ENCODE measurements at places on chromosomes 7 and 10.

DNA sequence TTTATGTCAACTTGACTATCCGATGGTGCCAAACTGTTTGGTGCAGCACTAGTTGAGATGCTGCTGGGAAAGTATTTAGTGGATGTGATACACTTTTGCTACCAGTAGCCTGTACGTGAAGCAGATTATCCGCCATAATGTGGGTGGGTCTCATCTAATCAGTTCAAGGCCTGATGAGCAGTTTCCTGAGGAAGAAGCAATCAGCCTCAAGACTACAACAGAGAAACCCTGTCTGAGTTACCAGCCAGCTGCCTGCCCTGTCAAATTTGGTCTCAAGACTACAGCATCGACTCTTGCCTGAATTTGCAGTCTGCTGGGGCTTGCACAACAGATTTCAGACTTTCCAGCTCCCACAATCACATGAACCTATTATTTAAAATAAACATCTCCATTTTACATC lies 10.9 kb upstream of the RBP3 start:
- DNase-seq = no peak

GRCh38 chr7:142176901-142177300 lies 65.4 kb downstream of the MGAM2 start:
- DNase-seq = no peak

DNA sequence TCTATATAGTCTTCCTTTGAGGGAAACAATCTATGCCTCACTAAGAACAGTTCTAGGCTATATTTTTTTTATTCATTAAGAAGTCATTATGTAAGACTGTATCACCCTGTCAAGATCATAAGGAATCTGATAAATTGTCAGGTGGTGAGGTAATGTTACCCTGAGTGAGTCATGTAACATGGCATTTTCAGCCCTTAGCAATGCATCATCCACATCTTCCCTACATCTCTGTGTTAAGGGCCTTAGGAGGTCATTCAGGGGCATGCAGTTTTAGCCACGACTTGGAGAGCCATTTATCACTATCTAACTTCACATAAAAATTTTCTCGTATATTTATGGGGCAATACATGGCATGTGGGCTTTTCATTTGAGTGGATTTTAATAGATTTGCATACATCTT lies 924.5 kb upstream of the MBL2 start:
- no peak for DNase-seq

- no peak for DNase-seq
Measured at GRCh38 chr7:17355050-17355449, 56.6 kb downstream of the AHR start.

DNA sequence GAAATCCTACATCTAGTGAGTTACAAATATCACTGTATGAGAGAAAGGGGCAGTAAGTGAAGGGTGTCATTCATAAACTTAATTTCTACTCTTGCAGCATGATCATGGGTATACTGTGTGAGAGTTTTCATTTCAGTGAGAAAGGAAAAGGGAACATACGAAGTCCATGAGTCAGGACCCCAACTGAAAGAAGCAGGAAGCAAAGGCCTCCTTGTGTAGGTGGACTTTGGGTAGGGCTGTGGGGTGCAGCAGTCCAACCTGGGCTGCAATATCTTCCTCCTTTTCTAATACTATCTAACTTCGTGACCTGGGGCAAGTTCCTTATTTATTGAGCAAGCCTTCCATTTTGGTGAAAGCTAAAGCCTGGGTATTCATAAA lies 248.2 kb upstream of the TCF7L2 start:
- DNase-seq = no peak

DNA sequence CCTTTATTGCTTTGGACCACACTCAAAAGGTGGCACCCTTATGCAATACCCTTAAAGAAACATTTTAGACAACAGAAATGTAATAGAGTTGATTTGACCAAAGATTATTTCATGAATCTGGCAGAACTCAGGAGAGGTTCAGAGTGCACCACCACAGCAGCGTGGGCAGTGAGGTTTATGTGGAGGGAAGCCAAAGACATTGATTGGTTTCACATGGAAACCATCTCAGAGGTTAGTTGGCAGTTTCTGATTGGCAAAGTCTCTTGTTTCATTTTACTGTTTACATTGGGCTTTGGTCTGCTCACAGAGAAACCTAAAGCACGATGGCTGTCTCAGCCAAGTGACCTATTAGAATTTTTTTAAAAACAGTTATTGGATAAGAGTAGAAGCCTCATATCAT lies 101.3 kb downstream of the SDHAF3 start:
- no peak for DNase-seq

GRCh38 chr7:30936650-30937245 lies 25.1 kb downstream of the AQP1 start:
- no peak for DNase-seq

- no peak for DNase-seq
Measured at GRCh38 chr7:34207810-34208209, 302.5 kb downstream of the BMPER start.

DNA sequence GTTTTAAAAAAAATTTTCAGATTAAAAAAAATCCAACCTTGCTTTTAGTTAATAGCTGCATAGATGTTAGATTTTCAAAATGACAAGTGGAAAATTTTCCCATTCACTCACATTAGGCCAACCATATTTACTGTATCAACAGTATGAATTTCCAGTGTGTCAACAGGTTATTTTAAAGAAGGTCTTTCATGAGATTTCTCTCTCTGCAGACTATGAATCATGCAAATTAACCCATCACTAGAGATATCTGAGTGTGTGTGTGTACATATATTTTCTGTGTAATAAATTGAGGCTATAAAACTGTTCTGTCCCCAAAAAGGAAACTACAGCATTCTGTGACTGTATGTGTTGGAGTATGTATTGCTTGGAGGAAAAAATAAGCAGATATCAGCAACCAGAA lies 305.6 kb downstream of the ARL4A start:
- DNase-seq = no peak

GRCh38 chr10:13016426-13016825 lies 14.9 kb upstream of the CCDC3 start:
- no peak for DNase-seq

- DNase-seq = no peak
Measured at GRCh38 chr10:86684331-86685097, 16.2 kb downstream of the LDB3 start.

DNA sequence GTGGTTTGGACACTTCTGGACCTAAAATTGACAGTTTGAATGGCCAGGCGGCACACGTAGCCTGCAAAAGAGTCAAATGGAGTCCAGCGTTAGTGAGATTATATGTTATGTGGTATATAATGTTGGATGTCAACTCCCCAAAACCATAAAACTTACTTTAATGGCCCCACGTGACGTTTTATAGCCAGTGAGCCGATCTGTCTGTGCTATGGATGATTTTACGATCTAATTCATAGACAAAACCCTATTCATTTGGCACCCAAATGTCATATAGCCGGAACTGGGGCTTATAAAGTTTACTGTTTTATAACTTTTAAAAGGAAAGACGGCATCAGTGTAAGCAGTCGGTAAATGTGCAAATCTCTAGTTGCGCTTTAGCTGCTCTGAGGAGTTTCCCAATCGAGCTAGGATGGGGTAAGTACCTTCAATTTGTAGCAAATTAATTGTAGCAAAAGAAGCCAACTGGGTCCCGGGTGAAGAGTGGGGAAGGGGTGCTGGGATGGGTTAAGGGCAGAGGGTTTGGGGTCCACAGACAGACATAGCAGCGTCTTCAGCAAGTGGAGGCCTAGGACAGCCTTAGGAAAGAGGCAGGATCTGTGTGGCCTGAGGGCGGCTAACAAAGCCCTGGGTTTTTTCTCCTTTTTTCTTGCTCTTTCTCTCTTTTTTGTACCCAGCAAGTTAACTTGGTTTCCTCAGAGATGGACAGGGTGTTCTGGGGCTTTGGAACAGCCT lies 3.2 kb downstream of the HOXA5 start:
- peak; percentile 87 for DNase-seq

- DNase-seq = no peak
Measured at GRCh38 chr7:138833596-138833995, 35.6 kb upstream of the ATP6V0A4 start.

DNA sequence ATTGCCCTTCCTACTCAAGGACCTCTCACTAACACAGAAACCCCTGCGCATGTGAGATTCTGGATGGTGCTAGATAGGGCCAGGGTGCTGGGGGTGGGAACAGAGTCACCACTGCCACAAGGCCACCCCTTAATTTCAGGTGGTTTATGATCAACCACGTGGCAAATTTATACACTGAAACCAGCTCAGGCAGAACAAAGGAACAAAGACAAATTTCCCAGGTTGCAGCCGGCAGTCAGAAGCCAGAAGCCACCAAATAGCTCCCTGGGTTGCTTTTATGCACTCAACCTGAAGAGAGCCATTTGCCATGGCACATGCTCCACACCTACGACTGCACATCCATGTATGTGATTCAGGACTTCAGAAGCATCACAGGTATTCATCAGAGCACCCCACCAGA lies 2.5 kb downstream of the VOPP1 start:
- no peak for DNase-seq

GRCh38 chr10:20855398-20856038 lies 41.6 kb downstream of the NEBL start:
- no peak for DNase-seq

DNA sequence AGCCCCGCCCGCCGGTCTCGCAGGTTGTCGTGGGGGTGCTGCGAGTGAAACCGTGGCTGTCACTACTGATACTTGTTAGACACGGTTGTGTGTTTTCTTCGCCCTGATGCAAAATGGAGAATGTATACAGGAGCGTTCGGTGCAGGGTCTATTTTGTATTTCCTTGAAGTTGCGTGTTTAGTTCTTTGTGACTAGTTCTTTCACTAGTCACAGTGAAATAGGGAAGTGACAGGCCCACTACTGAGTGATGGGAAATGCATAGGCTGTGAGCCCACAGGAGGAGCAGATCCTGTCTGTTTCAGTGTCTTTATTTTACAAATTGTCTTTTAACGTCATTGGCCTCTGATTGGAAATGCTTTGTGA lies 675 bp downstream of the ABRAXAS2 start:
- no peak for DNase-seq

DNA sequence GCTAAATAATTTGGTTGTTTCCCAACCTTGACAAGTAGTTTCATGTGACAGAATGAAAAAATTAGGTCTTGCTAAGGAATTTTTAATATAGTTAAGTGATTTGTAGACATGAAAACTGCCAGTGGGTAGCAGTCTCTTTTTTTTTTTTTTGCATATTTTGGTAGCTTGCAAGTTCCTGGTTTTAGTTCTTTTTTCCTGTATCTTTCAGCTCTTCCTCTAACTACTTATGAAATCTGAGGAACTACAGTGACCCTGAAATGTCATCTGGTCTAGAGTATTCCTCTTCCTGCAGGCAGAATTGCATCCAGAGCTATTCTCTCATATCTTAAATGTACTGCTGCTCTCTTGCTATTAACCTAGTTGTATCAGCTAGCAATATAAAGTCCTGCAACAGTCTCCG lies 160.4 kb downstream of the HDAC9 start:
- no peak for DNase-seq

DNA sequence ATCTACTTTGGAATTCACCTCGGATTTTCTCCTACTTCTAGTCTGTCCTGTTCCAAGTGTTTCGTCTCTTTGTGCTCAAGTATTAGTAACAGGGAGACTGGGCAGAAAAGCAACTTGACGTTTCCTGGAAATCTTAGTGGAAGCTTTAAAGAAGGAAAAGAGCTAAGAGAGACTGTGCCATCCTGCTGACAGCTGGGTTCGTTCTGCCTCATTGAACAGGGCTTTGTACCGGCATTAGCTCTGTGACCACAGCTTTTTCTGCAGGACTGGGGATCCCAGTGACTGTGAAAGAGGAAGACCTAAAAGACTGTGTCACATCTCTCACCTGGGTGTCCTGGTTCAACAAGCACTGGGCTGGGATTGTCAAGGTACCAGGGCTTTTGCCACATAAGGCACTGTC lies 70.8 kb upstream of the CDCA7L start:
- no peak for DNase-seq

DNA sequence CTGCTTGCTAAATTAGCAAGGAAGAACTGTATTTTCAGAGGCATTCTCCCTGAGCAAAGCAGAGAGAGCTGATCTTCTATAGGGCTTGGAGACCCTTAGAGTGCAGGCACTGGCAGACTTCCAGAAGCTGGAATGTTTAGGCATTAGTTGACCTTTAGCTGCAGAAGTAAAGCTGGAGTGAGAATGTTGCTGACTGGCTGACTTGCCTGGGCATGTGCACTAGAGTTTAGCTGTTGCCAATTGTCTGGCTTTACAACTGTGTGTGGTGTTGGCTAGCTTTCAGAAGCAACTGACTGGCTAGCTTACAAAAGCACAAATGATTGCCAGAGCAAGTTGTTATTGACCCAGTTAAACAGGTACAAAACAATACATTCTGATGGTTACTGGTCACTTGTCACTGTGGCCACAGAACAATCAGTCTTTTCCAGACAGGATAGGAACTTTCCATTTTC lies 25.1 kb downstream of the FAM13C start:
- DNase-seq = peak; percentile 28

DNA sequence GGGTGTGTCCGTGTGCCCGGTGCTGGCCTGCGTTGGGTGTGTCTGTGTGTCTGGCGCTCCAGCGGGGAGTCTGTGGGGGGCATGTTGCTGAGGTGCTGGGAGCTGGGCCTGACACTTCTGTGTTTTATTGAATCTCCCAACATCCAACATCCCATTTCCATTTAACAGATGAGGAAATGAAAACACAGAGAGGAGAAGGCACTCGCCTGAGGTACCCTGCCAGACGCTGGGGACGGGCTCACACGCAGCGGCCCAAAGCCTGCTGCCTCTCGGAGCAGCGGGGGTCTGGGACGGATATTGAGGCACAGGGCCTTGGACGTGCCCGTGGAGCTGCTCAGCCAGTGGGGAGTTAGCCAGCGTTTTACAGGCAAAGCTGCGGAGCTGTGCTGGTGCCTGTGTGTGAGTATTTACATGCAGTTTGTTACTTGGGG lies 133.9 kb downstream of the DNAJB6 start:
- no peak for DNase-seq

GRCh38 chr10:99993701-99994689 lies 15.8 kb downstream of the DNMBP start:
- DNase-seq = peak; percentile 53

GRCh38 chr7:135454060-135454459 lies 55.8 kb downstream of the CNOT4 start:
- no peak for DNase-seq

DNA sequence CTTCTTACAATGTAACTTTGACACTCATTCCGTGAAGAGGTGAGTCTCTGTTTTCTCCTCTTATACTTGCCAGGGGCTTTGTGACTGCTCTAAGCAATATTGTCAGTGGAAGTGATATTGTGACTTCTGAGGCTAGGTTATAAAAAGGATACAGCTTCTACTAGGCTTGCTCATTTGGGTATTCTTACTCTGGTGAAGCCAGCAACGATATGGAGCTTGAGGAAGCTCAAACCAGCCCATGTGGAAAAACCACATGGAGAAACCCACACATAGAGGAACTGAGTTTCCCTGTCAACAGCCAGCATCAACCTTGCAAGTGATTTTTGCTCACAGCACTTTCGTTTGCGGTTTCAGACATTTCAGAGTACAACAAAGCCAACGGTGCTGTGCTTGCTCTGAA lies 149.6 kb upstream of the SEMA3E start:
- no peak for DNase-seq

DNA sequence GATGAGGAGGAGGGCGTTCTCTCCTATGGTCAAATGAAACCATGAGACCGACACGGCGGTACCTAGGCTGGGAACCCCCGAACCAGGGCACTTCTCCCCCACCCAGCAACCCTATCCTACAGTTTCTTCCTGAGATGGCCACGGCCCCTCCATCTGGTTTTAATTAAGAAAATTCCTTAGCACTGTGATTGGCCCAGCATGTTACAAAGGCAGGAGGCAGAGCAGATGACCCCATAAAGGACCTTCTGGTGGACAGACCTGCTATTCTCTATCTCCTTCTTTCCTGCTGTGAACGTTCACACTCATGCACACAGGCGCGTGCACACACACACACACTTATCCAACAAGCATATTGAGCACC lies 129.4 kb downstream of the RGS10 start:
- no peak for DNase-seq
